ENCODE measurements at places on chromosomes 6 and 20.

DNA sequence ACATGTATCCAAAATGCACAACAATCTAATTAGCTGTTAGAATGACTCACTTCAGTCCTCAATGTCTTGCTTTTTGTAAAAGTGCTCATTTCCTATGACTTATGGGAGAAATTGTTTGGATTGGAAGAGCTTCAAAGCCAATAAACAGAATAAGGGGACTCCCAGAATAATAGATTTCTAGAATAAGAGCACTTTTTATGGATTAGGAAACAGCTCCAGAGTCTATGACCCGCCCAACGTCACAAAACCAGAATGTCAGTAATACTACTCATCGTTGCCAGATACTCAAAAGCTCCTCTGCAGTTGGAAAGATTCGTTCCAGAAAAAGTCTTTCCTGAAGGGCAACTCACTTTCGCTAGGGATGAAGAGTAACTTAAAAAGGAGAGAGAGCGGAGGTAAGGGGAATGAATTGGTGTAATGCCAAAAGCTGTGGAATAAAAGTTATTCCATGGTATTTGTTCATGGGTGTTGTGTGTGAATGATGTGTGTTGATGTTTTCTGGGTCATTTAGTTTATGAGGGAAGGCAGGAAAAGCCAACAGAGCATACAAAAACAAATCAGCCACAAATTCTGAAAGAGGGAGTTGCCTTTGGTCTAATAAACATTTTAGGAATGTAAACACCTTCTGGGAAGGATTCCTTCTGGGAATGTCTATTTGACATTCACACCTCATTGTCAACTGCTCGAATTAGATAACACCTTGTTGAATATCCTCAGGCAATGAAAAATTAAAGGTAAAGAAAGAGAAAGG, 64.6 kb downstream of the SYNE1 start:
- no peak for DNase-seq

GRCh38 chr6:154721460-154721859, 11.8 kb upstream of the SCAF8 start:
- no peak for DNase-seq

DNA sequence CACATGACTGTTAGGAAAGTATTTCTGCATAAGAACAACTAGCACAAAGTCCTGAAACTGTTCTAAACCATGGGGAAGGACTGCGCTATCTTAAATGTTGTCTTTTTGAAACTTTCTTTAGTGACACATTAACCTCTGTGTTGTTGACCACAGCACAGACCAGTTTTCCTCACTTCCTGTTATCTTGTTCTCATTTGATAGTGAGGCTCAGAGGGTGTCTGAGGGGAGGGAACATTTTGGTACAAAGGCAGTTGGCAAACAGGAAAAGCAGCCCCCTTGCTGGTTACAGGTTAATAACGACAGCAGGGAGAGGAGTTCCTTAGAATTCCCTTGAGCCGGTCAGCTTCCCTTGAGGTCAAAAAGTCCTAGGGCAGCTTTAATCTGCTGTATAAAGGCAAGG, 143.5 kb upstream of the BMP2 start:
- DNase-seq: no peak

GRCh38 chr6:152854086-152854795, 103.6 kb downstream of the VIP start:
- no peak for DNase-seq
